ENCODE measurements at places on chromosomes 12 and 14.
A peak's percentile ranks its signal among the peaks of the same experiment; 100 is the strongest.

DNA sequence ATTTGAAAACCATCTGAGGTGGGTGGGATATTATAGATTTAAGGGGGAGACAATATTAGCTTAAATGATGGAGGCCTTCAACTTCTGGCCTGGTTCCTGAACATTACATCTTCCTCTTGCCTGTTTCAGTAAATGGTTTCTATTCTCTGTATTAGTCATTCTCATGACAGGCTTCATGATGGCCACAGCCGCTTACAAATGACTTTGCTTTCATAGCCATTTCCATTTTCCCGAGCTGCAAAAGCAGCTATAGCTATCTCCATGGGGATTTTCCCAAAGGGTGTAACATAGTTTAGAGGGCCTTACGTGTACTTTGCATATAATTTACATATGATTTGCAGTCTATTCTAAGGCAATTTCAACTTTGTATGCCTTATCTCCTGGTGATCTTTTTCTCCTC is 121.8 kb downstream of the NRXN3 start:
- no peak for DNase-seq

GRCh38 chr12:53180931-53181645 is 363 bp upstream of the CSAD start:
- DNase-seq: peak; percentile 61

DNA sequence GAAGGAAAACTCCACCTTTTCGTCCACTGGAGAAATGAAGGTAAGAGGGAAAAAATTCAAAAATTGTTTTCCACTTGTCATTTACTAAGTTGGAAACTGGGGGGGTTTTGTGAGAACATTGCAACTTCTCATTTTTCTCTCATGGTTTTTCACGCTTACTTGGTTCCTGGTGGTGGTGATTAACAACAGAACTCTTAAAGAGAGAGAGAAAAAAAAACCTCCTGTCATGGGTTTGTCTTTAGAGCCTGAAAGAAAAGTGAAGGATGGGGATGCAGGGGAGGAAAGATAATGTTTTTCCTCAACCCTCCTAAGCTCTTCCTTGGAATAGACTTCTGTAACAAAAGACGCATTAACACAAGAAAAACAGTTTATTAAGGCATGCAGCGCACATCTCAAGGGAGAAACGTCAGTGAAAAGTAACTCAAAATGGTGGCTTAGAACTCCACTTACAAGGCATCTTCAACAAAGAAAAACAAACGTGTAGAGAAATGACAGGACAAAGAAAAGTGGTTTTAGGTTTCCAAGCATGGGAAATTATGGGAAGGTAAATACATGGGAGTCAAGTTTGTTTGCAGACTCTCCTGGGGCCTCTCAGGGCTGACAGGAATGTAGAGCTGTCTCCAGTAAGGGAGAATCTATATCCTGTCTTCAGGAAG is 81.9 kb upstream of the ATF7IP start:
- no peak for DNase-seq

GRCh38 chr14:73935666-73936065 is 14.2 kb downstream of the FAM161B start:
- no peak for DNase-seq

DNA sequence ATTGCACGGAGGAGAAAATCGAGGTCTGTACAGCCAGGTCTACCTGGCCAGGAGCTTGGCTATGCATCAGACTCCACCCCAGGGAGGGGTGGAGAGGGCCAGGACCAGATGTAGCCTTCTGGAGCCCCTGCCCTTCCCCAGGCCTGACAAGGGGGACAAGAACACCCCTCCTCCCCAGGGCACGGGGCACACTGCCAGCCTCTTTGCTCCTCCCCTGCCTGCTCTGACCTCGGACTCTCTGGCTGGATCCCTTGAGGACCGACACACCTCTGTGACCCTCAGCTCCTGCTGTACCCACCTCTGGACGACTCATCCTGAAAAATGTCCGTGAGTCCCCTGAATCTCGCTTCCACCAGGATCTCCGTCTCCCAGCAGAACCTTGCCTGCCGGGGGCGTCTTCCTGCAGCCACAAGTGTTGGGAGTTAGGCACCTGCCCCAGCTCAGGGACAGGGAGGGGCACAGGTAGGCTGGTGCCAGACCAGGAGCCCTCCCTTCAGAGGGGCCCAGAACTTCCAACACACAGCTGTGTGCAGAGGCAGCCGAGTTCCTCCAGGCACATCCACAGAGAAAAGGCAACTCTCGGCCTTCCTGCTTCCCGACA is 21.8 kb downstream of the AHNAK2 start:
- no peak for DNase-seq

GRCh38 chr12:76706101-76706500 is 57.8 kb upstream of the ZDHHC17 start:
- DNase-seq: no peak

- DNase-seq: no peak
Observed at GRCh38 chr14:93132472-93133065, 16.8 kb upstream of the ITPK1 start.

GRCh38 chr12:31813305-31813704 is 84.5 kb upstream of the AMN1 start:
- DNase-seq: no peak

GRCh38 chr12:45655186-45655585 is 74.3 kb upstream of the ARID2 start:
- DNase-seq: no peak

- no peak for DNase-seq
Observed at GRCh38 chr14:68504861-68505260, 288.0 kb downstream of the ZFP36L1 start.

- no peak for DNase-seq
Observed at GRCh38 chr12:88650715-88651114, 70.4 kb upstream of the KITLG start.

DNA sequence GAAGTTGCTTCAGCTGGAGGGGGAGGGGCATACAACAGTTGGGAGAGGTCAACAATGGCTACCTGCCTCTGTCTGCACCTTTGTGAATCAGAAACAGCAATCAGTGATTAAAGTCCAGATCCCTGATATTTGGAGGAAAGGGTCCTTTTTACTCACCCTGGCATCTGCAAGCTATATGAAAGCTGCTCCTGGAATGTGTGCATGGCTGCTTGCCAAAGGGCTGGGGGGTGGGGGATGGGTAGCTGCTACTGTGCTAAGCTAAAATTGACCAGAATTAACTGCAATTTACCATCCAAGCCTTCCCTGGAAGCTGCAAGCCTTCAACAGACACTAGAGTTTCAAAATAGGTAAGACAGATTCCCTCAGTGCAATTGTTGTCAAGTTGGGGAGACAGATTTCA is 13.5 kb upstream of the GTF2A1 start:
- no peak for DNase-seq

DNA sequence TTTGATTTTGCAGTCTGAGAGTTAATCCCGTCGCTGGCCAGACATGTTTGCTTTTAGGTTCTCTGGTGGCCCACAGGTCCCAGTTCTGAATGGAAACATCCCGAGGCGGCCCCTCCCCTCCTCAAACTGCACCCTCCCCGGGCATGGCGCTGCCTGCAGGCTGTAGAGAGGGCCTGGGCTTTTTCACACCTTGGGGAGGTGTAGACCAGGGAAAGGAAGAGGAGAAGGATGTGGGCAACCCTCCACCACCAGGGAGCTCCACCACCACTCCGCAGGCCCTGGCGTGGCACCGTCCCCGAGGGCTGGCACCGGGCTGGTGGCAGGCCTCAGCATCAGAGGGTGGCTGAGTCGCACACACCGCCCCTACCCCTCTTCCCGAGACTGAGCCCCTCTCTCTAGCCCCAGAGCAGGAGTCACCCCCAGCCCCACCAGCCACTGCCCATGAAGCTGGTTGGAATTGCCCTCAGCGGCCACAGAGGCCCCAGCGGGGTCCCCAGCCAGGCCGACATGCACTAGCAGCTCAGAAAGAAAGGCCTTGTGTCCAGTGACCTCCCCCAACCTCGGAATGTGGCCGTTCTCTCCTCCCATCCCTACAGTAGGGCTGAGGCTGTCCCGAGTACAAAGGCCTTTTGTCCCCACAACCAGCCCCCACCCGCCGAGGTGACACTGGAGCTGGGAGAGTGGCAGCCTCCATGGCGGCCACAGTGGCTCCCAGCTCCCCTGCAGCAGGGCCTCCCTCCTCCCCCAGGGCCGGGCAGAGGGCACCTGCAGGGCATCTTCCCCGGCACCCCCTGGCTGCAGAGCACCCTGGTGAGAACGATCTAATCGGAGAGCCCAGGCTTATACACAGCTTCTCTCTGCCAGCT is 23.5 kb upstream of the INF2 start:
- DNase-seq: no peak

DNA sequence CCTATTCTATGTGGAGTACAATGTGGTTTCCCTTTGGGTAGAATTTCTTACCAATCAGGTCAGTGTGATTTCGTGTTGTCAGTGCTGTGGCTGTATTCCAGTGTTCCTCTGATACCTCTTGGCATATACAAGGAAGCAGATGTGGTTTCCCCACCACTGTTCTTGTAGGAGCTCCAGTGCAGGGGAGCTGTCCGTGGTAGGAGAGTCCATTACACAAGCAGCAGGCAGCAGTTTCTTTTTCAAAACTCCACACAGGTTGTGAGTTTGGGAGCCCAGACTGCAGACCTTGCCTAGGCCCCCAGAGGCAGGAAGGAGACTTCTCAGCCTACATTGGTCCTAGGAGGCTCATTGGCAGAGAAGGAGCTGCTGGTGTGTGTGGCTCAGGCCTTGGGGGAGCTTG is 452.8 kb downstream of the AACS start:
- DNase-seq: no peak

DNA sequence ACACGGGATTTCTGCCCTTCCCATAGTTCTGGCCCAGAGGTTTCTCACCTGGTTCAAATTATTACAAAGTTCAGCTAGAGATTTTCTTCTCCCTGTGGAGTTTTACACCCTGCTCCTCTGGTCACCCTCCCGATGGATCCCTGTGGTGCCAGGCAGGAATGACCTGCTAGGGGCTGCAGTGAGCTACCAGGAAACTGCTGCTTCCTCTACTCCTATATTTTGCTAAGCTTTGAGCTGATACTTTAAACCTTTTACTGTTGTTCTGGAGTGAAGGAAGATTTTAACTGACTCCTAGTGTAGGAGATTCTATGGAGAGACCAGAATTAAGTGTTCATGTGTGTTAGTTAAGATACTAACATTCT is 30.4 kb upstream of the LRIG3 start:
- DNase-seq: no peak

GRCh38 chr12:122421821-122422729 is at the start of gene CLIP1:
CLIP1 (minus strand) TSS chr12:122422669; CDS start chr12:122380452, 42,217 bp downstream.
- no peak for DNase-seq

DNA sequence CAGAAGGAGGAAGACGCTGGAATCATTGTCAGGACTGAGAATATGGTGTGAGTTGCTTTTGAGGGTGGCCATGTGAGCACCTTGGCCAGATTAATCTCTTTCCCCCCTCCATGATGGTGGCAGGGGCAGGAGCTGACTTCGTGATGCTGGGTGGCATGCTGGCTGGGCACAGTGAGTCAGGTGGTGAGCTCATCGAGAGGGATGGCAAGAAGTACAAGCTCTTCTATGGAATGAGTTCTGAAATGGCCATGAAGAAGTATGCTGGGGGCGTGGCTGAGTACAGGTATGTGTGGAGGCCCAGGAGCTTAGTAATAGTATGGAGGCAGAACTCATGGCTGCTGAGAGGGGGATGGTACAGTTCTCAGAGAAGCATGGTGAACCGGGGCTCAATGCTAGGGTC is 4.3 kb downstream of the TINF2 start:
- no peak for DNase-seq

DNA sequence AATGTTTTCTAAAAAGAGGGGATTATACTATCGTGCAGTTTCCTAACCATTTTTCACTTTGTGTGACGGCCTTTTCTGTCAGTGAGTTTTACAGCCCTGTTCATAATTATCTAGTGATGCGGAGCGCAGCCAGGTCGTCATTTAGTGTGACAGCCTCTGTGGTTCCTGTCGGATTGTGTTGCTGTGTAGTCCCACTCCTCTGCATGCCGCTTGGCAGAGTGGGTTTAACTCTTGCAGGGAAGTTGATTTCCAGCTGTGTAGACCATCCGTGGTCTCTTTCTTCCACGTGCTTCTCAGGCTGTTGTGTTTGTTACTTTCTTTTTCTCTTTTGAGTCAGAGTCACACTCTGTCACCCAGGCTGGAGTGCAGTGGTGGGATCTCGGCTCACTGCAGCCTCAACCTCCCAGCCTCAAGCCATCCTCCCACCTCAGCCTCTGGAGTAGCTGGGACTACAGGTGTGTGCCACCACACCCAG is 8.6 kb downstream of the RAN start:
- DNase-seq: no peak

DNA sequence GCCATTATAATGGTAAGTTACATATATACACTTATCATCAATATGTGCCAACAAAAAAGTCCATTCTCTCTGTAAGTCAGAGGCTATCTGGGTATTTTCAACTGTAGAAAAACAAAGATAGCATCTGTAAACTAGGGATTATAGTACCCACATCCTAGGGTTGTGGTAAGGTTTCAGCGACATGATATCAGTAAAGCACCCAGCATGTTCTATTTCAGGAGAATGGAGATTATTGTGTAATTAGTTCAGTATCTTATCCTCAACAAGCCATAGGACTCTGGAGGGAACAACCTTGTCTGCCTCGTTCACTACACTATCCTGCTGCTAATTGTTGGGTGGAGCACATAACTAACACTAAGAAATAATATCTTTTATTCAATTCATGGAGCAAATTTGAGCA is 19.7 kb upstream of the CKAP4 start:
- no peak for DNase-seq

- DNase-seq: no peak
Observed at GRCh38 chr12:27524839-27525753, 1.1 kb downstream of the PPFIBP1 start.

GRCh38 chr14:85390236-85390635 is 139.7 kb upstream of the FLRT2 start:
- no peak for DNase-seq

- DNase-seq: no peak
Observed at GRCh38 chr12:6555018-6555691, 687 bp downstream of the IFFO1 start.

DNA sequence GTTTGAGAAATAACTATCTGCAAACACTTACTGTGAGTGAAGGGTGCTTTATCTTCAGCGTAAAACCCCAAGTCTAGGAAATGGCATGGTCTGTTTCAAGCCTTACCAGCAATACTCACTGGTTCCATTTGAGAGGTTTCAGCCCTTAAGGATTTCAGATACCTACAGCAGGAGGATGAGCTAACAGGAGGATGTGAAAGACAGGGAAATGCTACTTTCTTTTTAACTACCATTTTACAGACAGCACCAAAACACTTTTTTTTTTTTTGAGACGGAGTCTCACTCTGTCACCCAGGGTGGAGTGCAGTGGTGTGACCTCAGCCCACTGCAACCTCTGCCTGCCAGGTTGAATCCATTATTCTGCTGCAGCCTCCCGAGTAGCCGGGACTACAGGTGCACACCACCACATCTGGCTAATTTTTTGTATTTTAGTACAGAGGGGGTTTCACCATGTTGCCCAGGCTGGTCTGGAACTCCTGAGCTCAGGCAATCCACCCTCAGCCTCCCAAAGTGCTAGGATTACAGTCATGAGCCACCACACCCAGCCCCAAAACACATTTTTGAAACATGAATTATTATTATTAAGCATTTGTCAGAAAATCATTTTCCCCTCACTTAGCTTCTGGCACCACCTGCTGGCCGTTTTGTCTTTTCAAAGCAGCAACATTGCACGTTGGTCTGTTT is 4.6 kb downstream of the MTRFR start:
- peak; percentile 36 for DNase-seq

GRCh38 chr12:121089031-121089812 is 43.5 kb upstream of the P2RX7 start:
- DNase-seq: no peak

GRCh38 chr14:94481468-94482131 is 5.6 kb upstream of the SERPINA9 start:
- DNase-seq: no peak

GRCh38 chr12:13044906-13045299 is 722 bp downstream of the FAM234B start:
- no peak for DNase-seq

- no peak for DNase-seq
Observed at GRCh38 chr12:40202095-40203059, 22.4 kb upstream of the LRRK2 start.

GRCh38 chr14:42323426-42323825 is 716.8 kb downstream of the LRFN5 start:
- DNase-seq: no peak
